Left ventricle myocardium superior (tissue), 1 donor: ENCODE measurements at places on chromosomes 5 and 9.

GRCh38 chr5:122366501-122366900 is 54.5 kb downstream of the SNCAIP start:
- no peak for DNase-seq

GRCh38 chr5:160076997-160077396 is 42.3 kb downstream of the PWWP2A start:
- DNase-seq = no peak

- DNase-seq = no peak
These were observed 35.8 kb downstream of the FGF1 start for GRCh38 chr5:142650060-142650459.

DNA sequence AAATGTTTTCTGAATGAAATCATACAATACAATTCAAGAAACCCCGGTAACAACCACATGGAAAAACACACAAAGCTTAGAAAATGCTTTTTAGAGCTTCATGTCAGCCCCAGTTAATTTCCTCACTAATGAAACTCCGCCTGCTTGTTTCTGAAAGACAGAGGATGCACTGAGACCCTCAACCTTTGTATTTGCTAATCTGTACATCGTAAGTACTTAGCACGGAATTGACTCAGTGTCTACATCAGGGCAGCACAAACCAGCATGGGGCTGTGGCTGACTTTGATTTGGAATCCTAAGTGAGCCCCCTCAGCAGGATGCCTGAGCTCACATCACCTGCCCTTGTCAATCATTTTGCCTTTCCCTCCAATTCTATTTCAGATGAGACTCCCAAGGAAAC is 499.1 kb upstream of the MPDZ start:
- DNase-seq = no peak

GRCh38 chr5:127294829-127295228 is 4.2 kb downstream of the MEGF10 start:
- DNase-seq = no peak

GRCh38 chr5:20648981-20649380 is 661.0 kb upstream of the CDH18 start:
- DNase-seq = no peak

DNA sequence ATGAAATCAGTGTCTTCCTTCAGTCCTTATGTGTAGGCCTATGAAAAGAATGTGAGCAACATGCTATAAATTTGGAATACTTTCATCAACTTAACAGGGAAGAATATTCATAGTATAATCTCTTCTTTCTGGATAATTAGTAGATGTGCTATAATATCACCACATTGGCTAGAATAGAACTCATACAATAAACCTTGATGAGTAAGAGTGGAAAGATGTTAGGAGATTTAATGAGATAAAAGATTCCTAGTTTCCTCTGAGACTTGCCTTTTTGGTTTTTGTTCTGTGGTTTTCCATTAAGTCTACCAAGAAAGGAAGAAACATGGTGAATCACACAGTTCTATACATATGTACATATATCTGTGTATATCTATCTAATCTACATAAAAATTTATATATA is 301.8 kb upstream of the PRR16 start:
- DNase-seq = no peak

- DNase-seq = no peak
These were observed 24.1 kb upstream of the PCSK5 start for GRCh38 chr9:75866273-75866871.

- no peak for DNase-seq
These were observed 294.5 kb downstream of the ARHGAP26 start for GRCh38 chr5:143064676-143065075.

DNA sequence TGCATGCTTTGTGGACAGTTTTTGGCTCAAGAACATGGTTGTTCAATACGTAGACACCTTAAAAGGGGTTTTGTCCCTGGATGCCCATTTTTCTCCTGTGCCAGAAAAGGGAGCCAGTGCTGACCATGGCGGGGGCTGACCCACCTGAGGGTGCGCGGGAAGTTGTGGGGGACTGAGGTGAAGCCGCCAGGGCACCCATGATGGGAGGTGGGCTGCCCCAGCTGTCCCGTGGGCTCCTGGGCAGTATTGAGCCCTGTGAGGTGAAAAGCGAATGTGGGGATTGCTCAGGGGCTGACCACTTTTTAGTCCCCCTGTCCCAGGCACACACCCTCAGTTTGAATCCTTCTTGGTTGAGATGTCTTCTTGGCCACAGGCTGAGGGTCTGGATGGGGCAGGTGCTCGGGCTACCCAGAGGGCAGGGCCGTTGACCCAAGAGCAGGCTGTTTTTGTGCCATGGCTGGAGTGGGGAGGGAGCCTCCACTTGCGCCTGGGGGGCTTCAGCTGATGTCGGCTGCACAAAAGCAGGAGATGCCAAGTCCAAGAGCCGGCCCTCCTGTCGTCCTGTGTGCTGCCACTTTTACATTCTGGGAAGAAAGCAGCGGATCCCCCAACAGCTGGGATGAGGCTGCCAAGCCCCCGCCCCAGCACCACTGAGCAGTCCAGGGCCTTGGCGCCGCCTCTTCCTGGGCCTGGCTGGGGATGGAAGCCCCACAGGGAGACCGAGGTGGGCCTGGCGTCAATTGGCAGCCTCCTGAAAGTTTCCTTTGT is 120.1 kb downstream of the WNK2 start:
- no peak for DNase-seq

DNA sequence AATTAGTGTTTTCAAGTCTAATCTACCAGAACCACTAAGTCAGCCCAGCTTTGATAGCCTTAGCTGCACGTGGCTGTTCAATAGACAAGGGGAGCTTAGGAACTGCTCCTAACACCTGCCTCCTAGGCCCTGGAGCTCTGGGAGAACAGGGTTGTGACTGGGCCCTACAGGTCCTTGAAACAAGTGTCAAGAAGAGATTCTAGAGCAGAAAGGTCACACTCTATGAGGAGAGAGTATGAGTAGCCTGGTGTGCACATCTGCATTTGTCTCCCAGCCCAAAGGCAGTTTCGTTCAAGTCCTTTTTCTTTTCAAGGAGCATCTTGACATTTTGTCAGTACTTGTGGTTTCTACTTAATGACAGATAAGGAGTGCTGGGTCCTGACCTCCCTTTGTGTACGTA is 206.1 kb downstream of the PRELID2 start:
- no peak for DNase-seq

DNA sequence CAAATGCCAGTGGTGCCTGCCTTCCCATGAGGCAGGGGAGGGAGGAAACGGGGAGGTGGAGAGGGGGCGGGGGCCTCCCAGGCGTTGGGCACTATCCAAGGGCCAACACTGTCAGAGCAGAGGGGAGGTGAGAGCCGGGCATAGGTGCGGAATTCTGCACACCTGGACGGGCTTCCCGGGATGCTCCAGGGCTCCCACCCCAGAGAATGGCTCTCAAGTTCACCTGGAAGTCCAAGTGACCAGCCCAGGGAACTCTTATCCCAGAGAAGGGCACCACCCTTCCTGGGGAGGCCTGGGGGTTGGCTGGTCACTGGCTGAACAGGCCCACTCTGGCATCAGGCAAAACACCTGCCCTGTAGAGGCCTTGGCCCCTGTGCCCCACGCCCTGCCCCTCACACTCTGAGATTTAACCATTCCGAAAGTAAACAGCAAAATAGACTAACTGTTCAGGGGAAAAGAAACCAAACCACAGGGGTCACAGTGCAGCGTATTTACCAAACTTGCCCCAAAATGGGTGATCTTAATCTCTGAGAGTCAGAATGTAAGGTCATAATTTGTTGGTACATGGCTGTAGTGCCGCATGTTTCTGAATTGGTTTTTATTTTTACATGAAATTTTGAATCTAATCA is 2.7 kb downstream of the CSF2 start:
- no peak for DNase-seq

DNA sequence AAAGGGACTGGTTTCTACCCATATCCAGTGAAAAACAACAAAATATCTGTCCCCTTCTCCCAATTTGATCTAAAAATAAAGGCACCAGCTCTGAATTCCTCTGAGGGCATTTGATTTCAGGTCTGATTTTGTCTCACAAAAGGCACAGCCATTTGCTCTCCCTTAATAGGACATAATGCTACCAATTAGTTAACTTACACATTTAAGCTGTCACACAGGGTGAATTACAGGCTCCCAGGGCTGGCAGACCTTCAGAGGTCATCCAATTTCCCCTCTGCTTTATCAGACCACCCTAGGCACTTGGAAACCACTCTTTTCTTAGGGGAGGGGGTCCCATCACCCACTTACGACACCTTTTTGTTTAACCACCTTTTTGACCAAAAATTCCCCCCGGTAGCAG is 319.9 kb downstream of the SPOCK1 start:
- DNase-seq = no peak

DNA sequence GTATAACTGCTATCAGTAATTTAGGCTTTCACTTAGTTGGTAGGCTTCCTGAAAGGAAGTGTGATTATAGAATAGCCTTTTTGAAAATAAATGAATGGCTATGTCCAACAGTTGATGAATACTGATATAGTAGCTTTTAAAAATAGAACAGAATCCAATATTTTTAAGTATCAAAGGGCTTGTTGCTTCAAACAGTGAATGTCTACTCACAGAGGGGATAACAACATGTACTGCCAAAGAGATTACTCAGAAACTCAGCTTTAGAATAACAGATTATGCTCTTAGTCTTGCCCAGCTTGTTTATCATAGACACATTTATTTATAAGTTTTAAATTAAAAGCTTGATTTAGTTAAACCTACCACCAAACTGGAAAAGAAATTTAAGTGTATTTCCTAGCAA is 132.6 kb downstream of the XRCC4 start:
- DNase-seq = no peak

DNA sequence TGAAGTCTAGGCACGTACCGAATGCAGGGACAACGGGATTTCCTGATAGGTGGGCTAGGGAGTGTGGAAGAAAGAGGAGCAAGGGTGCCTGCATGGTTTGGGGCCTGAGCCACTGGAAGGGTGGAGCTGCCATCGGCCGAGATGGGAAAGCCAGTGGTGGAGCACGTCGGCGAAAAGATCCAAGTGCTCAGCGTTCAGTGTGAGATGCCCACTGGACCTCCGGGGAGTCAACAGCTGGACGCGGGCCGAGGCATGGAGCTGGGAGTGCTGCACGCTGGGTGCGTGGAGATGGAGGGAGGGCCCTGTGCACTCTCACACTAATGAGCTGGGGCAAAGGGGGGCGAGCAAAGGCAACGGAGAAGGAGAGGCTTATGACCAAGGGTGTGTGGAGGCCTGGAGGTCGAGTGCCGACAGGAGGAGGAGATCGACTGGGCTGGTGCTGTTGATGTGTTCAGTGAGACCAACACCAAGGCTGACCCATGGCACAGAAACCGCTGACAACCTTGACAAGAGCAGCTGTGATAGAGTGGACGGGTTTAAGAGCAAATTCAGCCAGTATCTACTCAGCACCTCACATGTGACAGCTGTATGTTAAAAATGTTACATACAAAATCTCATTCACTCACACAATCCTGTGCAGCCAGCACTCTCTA is 85.7 kb downstream of the STK10 start:
- DNase-seq = no peak

- DNase-seq = no peak
These were observed 162.5 kb downstream of the ELAVL2 start for GRCh38 chr9:23663536-23663935.

- DNase-seq = no peak
These were observed 483.3 kb downstream of the ZSWIM6 start for GRCh38 chr5:61815339-61815738.

GRCh38 chr5:152332716-152333460 is 72.2 kb downstream of the NMUR2 start:
- DNase-seq = no peak

- no peak for DNase-seq
These were observed 136.3 kb upstream of the ANKRD55 start for GRCh38 chr5:56369361-56369811.

- DNase-seq = no peak
These were observed 10.1 kb downstream of the TLR4 start for GRCh38 chr9:117714282-117714681.

DNA sequence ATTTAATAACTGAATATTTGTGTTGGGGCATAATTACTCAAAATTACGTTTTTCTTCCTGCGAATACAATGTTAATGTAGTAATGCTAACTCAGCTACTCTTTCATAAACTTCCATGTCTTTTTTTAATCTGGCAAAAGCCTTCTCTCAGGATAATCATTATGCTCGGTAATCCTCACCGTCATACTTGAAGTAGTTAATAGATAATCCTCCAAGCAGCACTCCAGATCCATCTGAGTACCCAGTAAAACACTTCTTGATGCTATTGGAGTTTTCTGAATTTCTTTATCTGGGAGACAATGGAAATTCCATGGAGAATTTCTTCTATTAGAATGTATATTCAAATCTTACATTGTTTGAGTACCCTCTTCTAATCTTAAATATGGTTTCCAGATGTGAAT is 34.3 kb downstream of the PARP8 start:
- no peak for DNase-seq

DNA sequence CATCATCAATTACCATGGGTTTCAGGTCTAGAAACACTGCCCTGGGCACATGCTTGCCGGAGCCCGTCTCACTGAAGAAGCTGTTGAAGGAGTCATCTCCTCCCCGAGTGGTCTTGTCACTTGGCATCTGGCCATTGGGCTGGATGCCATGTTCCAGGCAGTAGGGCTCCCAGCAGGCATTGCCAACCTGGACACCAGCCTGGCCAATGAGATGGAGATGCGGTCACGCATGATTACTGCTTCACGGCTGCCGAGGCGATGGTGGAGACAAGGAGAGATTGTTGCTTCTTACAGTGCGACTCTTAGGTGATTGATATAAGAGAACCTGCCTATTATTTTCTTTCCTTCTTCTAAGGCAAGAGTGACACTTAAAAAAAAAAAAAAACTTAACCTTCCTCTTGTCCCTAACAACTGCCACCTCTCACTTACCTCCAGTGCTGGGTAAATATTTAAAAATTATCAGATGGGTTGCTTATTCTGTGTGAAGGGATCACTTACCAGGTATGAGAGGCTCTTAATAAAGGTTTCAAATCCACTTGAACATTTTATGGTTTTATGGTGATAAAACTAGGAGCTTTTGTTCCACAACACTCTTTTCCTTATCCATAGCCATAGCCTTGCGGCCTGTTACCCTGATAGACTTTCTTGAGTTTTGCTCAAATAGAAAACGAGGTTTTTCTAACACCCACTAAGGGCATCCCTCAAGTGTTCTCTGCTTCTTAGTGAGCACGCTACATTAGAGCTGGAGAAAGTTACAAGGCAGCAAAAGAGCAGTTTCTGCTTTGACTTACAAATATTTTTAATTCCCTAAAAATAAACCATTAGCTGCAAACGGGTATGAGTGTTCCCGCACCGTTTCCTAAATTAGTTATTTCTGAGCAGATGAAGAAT is 41.2 kb downstream of the NIM1K start:
- DNase-seq = no peak

- no peak for DNase-seq
These were observed 409.5 kb upstream of the GRIA1 start for GRCh38 chr5:153080940-153081339.
